ENCODE measurements at places on chromosomes 5 and 9.
A peak's percentile ranks its signal among the peaks of the same experiment; 100 is the strongest.

DNA sequence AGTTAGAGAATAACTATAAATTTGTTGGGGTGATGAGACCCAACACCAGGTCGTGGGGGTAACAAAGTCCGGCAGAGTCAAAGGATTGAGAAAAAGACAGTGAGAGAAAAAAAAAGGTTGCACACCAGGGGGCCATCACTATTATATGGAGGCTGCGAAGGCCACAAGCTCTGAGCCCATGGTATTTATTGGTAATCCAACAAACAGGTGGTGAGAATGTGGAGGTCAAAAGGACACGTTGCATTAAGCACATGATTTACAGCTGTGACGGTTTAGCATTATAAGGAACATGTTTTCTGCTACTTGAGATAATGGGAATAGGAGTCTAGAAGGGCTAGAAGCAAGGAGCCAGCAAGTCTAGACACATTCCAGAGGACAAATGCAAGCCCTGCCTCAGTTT is 2202.2 kb upstream of the C9orf72 start:
- no peak for DNase-seq

- DNase-seq: no peak
Measured at GRCh38 chr5:39555788-39556187, 131.0 kb upstream of the DAB2 start.

DNA sequence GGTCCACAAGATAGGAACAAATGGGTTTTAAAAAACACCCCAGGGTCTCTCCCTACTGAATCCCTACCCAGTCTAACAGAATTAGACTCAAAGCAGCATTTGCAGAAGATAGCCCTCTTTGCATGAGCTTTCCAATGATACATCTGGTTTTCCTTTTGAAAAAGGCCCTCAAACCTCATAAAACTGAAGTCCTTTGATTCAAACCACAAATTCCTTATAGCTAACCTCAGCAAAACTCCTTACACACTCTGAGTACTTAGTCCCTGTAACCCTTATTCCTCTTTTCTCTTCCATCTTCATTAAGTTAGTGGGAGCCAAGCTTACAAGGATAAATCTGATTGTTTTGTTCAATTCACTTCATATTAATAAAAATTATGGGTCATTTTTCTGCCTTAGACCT is 90.5 kb upstream of the TNC start:
- no peak for DNase-seq

DNA sequence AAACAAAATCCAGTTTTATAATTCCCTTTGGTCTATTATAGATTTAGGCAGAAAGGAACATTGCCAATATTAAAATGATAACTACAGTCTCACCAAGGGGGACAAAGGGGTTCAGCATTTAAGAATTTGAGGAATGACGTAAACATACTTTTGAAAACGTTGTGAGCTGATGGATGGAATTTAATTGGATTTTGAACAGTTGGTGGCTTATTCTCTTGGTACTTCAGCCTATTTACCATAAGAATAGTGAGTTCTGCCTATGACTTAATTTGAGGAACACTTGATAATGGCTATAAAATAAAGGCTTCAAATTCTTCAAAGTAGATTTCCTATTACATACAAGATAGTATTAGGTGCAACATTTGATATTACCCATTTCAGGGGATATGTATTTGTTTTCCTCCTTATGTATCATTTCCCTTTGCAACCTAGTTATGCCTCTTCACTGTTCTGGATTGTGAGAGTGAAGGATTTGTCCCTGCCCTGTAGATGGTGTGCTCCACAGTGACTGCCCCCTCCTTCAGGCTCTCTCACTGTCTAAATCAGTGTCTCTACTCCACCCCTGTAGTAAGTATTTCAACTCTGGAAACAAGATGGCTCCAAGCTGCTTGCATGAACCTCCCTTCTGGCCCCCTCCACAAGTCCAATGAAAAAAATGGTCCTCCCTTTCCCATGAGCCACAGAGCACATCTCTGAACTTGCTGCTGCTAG is 225.6 kb downstream of the ARHGEF28 start:
- DNase-seq: no peak

- DNase-seq: no peak
Measured at GRCh38 chr5:16588434-16589214, 28.2 kb downstream of the RETREG1 start.

GRCh38 chr9:34552606-34552981 is 29.8 kb upstream of the ENHO start:
- DNase-seq: no peak

- DNase-seq: no peak
Measured at GRCh38 chr5:53991942-53992341, 318.4 kb downstream of the ARL15 start.

DNA sequence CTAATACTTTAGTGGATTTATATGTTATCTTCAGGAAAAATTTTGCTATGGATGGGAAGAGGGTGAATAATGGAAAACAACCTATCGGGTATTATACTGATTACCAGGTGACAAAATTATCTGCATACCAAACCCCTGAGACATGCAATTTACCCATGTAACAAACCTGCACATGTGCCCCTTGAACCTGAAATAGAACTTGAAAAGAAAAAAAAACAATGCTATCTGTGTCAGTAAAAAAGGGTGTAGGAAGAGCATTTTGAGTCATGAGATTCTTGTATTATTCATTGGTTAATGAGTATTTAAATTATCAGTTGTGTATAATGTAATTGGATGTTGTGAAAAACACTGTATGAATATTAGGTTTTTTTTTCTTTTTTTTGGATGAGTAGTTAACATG is 75.4 kb downstream of the PRR16 start:
- no peak for DNase-seq

- DNase-seq: no peak
Measured at GRCh38 chr5:2750026-2750757, 1.3 kb downstream of the IRX2 start.

DNA sequence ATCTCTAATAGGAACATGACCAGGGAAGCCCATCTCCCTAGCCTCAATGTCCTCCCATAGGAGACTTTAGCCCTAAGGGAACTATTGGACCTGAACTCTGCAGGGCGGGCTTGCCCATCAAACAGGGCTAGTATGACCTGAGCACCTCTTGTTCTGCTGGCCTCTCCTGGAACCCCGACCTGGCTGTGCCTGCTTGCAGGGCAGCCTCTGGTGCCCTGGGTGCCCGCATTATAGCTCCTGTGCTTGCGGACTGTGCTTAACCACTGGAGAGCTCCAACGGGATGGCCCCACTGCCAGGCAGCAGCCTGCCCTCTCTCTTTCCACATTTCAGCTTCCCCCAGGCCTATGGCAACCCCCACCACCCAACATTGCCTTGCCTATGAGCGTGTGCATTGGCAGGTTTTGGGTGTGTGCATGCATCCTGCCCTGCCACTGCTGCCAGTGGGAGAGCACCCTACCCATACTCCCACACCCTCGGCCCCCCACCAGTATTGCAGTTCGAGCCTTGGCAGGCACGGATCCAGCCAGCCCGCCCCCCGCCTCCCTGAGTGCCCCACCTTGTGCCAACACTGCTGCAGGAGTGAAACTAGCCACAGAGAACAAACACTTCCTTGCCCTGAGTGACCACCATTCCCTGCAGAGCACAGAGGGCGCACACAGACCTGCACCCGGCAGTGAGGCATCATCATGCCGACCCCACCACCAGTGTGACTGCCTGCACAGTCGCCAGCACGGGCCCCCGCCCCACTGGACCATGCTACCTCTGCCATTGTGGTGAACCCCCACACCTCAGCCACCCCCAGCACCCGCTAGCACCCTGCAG is 1123.8 kb upstream of the CDH6 start:
- no peak for DNase-seq

DNA sequence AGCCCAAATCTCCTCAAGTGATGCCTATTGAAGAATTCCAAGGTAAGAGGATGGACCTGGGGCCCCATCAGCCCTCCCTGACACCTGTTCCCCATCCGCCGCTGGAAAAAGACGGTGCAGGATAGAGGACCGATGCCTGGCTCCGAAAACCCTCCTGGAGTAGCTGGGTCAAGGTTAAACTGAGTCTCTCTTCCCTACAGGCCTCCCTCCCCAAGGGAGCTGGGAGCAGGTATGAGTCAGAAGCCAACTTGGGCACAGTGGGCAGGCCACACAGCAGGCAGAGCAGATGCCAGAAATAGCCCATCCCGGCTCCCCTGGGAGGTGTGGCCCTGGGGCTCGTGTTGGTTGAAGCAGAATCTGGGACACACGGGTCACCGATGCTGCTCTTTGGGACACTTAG is 75.6 kb downstream of the NTNG2 start:
- no peak for DNase-seq

DNA sequence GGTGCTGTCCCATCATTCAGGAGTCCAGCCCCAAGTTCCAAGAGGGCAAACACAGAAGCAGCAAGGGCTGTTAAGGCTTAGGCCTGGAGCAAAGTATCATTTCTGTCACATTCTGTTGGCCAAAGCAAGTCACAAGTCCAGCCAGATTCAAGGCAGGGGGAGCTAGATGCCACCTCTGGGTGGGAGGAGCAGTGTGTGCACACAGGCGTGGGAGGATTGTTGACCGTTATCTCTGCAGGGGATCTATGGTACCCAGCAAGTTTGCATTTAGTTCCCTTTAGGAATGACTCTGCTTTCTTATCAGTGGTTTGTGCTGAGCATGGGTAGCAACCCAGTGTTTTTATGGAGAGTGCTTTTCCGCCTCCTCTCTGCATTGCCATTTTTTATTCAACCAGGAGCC is 278.9 kb downstream of the NR3C1 start:
- peak; percentile 23 for DNase-seq

DNA sequence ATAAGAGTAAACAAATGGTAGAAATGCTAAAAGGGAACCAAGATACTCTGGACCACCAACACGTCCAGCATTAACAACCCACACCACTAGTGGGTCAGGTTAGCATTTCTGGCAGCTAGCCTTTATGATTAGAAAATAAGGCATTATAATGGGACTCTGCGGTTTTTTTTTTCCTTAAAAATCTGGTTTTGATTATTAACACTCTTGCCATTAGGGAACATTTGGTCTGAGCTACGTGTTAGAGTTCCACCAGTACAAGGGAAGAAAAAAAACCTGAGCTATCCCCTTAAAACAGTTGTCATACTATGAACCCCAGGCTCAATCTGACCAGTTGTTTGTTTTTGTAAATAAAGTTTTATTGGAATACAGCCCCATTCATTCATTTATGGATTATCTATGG is 110.4 kb downstream of the NTRK2 start:
- DNase-seq: no peak

DNA sequence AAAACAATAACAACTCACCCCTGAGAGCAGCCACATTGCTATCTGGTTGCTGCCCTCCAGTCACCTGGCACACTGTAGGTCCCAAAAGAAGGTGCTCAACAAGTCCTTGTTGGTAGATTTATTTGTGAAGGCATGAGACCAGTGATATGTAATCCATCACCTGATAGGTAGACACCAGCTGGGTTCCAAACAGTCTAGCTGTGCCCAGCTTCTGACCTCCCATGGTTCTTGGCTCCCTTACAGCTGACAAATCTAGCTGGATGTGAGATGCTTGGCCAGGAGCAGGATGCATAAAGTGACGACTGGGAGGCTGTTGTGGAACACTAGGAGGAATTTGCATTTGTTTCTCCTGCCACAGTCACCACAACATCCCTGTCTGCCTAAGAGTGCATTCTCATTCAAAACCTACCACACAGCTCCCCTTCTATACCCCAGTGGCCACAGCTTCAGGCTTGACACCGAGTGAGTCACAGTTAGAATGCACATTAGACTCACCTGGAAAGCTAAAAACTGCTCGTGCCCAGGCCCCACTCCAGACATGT is 7.8 kb upstream of the VLDLR start:
- no peak for DNase-seq

- peak; percentile 12 for DNase-seq
Measured at GRCh38 chr5:16975950-16976624, 40.0 kb upstream of the MYO10 start.

- DNase-seq: no peak
Measured at GRCh38 chr5:43370352-43370751, 41.8 kb downstream of the CCL28 start.

DNA sequence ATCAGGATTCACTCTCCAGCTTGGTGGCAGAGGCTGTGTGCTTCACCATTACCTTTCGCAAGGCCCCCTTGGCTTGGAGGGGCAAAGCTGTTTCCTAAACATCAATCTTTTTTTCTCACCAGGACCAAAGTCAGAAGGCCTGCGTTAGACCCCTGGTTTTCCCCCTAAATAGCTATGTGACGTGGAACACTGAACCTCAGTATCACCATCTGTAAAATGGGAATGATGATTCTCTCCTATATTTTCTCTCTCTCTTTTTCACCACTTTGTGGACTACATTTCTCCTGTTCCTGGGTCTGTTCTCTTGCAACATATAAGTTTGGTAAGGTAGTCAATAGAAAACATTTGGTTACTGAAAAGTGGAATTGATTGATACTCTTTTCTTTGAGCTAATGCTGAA is 50.5 kb downstream of the DAPK1 start:
- no peak for DNase-seq

GRCh38 chr5:36393656-36394428 is 92.1 kb upstream of the RANBP3L start:
- no peak for DNase-seq

DNA sequence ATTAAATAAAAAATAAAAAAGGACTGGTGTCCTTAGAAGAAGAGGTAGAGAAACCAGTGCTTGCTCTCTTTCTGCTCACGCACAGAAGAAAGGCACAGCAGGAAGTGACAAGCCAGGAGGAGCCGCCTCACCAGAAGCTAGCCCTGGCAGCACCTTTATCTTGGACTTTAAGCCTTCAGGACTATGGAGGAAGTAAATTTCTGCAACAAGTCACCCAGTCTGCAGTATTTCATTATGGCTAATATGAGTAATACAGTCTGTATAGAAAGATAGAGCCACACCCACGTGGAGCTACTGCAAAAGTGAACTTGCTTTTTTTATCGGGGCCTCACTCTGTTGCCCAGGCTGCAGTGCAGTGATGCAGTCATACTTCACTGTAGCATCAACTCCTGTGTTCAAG is 68.4 kb downstream of the PDZD2 start:
- no peak for DNase-seq

- no peak for DNase-seq
Measured at GRCh38 chr9:127792417-127793031, 6.7 kb downstream of the CDK9 start.

DNA sequence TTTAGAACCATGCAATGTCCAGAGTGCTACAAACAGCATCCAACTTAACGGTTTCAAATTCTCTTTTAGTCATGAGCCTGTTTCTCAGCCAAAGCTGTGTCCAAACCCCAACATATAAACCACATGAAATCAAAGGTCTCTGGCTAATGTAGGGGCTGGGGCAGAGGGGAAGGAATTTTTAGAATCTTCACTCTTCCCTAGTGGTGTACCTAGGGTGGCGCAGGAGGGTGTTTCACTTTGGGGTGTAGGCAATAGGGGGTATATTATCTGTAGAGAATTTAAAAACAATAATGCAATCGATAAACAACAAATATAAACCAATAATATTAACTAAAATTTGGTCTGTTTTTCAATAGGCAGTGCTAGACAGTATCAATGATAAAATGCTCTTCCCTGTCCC is 132.1 kb upstream of the BRINP1 start:
- no peak for DNase-seq

GRCh38 chr9:77771171-77771570 is 123.0 kb upstream of the GNA14 start:
- no peak for DNase-seq

GRCh38 chr9:14531341-14532269 is 161.6 kb downstream of the ZDHHC21 start:
- no peak for DNase-seq

All from SIG-M5 (cell line).